Right cardiac atrium (tissue), 5 donors: ENCODE measurements at places on chromosomes 2 and 18.

DNA sequence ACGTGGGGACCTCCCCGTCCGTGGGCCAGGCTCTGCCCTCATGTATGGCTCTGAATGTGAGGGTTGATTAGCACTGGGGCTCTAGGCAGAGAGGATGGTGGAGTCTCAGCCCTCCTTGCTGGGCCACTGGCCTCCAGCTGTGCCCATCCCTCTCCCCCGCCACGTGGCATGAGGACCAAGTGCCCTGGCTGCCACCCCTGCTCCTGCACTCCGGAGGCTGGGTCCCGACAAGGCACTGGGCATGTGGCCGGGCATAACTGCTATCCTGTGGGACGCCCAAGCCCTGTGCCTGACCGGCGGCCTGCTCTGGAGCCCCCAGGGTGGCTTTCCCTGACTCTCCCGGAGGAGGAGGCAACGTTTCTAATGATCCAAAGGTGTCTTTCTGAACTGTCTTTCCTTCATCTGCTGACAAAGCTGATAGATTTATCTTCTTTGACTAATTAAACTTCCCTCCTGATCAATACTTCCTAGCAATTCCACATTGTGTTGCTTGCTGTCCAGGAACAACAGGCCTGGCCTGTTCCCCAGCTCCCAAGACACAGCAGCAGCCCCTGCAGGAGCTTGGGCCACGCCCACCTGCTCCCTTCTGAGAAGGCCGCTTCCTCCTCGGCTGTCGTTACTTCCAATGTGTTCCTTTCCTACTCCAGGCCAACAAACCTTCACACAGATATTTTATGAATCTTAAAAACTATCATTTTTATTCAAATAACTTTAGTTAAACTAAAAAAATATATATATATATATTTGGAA lies 132.0 kb downstream of the SNTG2 start:
- DNase-seq: no peak

DNA sequence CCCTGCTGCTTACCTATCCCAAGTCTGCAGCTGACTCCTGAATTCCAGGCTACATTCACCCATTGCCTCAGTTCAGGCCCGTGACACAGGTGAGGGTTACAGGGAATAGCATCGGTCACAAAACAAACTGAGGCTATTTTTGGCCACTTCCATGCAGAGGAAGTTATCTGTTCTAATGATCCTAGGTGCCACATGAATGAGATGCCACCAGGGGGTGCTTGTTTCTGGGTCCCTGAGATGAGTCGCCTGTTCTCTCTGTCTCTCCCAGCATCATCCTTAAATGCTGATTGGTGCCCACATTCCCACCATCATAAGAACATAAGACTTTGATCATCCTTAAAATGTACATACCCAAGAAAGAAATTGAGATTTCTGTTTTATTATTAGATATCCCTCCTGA lies 119.0 kb upstream of the CELF4 start:
- no peak for DNase-seq

- DNase-seq: no peak
Measured at GRCh38 chr2:40824278-40824677, 372.4 kb upstream of the SLC8A1 start.

GRCh38 chr2:223884399-223884798 lies 47.0 kb upstream of the AP1S3 start:
- no peak for DNase-seq

DNA sequence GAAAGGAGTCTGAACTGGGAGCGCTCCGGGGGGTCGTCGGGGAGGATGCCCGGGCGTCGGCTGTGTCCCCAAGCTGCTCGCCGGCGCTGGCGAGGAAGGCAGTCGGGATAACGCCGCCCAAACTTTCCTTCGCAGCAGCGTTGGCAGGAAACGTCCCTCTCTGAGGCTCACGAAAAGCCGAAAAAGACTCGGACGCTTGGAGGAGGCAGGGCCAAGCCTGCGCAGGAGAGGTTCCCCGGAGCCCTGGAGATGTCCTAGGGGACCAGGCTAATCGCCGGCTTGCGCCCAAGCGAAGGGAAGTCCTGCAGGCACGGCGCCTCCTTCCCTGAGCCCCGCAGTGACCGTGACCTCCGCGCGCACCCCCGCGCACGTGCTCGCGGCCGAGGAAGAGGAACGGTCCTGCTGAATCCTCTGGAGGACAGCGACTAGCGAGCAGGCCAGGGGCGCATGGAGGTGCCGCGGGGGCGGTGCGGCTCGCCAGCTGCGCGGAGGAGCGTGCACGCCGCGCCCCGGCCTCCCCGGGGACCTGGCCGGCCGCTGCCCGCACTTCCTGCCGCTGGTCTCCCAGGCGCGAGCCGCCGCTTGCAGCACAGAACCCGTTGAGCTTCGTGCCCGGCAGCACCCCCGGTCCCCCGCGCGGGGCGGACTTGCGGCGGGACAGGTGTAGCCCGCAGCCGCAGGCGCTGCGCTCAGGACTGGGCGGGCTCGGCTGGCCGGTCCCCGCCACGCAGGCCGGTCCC lies at the start of gene SH3RF3:
TSS of gene SH3RF3 (plus strand) at position 590 of the 740 bp plus-strand sequence.
- DNase-seq: peak; percentile 85

GRCh38 chr2:7118606-7119131 lies 201.5 kb downstream of the RNF144A start:
- no peak for DNase-seq

GRCh38 chr2:105361102-105361889 lies 24.0 kb downstream of the C2orf49 start:
- no peak for DNase-seq

GRCh38 chr2:42196403-42197267 lies 27.5 kb downstream of the EML4 start:
- DNase-seq: peak; percentile 46

GRCh38 chr2:24456599-24457556 lies 34.2 kb upstream of the NCOA1 start:
- peak; percentile 67 for DNase-seq

DNA sequence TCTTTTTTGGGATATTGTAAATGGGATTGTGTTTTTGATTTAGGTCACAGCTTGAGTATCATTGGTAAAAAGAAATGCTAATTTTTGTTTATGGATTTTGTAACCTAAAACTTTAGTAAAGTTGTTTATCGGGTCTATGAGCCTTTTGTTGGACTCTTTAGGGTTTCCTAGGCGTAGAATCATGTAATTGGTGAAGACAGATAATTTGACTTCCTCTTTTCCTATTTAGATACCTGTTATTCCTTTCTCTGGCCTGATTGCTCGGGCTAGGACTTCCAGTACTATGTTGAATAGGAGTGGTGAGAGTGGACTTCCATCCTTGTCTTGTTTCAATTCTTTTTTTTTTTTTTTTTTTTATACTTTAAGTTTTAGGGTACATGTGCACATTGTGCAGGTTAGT lies 149.0 kb downstream of the QPCT start:
- DNase-seq: no peak

- DNase-seq: no peak
Measured at GRCh38 chr2:115297056-115297455, 854.6 kb downstream of the DPP10 start.

- peak; percentile 80 for DNase-seq
Measured at GRCh38 chr2:28355521-28356094, 37.0 kb upstream of the FOSL2 start.

DNA sequence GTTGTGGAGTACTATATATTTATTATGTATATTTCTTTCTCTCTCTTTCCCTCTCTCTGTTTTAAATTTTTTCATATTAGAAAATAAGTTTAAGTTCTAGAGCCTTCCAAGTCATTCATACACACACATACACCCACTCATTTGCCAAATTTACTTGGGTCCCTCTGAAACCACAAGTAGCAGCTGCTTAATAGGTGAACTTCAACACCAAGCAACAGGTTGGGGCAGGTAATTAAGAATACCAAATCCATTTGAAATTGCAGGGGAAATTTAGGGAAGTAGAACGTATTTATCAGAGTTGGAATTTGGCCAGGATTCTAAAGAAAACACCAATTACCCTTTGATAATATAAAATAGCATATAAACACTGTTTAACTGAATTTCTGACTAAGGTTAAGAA lies 75.0 kb upstream of the RBBP8 start:
- DNase-seq: no peak

- DNase-seq: no peak
Measured at GRCh38 chr2:54609241-54609640, 114.2 kb upstream of the EML6 start.

- DNase-seq: no peak
Measured at GRCh38 chr2:101241158-101241557, 11.5 kb upstream of the CNOT11 start.
